Brain pericyte (primary cell): ENCODE measurements at places on chromosomes 1 and 21.

- no peak for DNase-seq
Measured at GRCh38 chr1:182781841-182782586, 7.6 kb upstream of the NPL start.

DNA sequence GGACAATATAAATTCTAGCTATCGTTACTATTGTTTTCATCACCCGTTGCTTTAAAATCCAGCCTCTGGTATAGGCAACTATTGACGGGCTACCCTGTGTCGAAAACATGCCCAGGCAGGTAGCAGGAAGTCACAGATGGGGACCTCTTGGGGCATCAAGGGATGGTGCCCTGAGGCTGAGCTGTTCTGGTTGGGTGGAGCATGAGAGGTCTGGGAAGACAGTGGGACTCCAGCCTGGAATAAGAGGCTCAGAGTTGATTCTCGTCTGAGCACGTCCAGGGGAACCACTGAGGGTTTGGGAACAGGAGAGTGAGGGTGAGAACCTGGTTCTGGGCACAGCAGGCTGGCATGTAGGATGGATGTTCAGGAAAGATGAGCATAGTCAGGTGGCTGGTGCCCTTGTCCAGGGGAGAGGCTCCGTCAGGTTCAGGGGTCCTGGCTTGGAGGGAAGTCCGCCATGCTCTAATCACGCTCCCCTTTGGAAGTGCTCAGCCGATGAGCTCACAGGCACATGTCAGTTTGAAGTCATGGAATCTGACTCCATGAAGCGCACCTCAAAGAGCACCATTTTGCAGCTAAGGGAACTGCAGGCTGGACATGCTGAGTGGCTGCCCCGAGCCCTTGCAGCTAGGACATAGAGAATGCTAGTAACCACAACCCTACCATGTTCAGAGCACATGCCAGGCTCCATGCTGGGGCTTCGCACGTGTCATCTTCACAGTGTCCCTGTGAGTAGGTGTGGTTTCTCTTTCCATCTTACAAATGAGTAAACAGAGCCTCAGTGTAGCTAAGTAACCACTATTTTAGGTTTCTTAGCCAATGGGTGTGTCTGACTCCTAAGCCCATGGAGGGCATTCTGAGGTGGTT, 21.0 kb downstream of the PCSK9 start:
- DNase-seq: no peak

DNA sequence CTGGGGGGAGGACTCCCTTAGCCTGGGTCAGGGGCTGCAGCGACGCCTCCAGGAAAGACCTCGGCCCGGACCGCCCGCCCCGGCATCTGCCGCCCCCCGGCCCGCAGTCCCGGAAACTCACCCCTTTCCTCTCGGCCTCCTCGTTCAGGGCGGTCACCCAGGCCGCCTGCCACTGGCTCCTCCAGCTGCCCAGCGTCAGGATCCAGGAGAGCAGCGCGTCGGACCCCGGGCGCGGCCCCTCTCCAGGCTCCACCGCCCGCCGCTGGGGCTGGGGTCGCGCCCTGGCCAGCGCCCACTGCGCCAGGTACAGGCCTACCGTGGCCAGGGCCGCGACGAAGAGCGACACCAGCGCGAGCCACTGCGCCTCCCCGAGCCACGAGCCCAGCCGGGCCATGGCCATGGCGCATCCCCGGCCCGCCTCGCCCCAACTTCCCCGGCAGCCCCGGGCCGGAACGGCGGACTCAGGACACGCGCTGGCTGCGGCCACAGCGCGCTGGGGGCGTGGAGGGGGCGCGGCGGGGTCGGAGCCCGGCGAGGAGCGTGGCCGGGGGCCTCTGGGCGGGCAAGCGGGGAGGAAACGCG, 478 bp downstream of the C2CD2 start:
- no peak for DNase-seq

DNA sequence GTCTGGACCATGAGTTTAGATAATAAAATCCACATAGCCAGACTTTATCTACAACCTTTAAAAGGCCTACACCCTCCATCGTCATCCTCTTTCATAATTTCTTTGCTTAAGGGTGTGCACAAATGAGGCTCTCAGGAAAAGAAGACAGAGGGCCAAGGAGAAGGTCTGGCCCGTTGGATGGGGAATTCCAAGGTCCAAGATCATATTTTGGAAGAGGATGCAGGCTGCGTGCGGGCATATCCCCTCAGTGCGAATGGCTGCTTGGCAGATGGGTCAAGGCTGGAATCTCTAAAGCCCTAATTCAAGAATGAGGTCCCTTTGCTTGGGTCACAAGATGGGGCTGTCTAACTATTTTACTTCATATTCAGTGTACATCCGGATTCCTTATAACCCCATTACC, 782.2 kb upstream of the NCAM2 start:
- DNase-seq: no peak

- DNase-seq: no peak
Measured at GRCh38 chr1:174850726-174851125, 149.0 kb upstream of the CACYBP start.

DNA sequence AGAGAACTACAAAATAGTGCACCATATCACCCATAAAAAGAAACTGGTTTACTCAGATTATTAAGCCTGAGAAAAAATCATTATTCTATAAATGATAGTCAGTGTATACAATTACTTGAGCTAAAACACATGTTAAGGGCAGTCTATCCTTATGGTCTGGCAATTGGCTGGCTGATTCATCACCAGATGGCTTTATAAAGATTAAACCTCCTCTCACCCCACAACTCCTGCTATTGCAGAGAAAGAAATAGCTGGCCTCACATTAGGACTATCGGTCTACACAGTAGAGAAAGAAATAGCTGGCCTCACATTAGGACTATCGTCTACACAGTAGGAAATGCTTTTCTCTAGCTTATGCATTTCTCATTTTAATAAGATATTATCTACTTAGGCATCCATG, 21.2 kb downstream of the CEP170 start:
- DNase-seq: no peak

DNA sequence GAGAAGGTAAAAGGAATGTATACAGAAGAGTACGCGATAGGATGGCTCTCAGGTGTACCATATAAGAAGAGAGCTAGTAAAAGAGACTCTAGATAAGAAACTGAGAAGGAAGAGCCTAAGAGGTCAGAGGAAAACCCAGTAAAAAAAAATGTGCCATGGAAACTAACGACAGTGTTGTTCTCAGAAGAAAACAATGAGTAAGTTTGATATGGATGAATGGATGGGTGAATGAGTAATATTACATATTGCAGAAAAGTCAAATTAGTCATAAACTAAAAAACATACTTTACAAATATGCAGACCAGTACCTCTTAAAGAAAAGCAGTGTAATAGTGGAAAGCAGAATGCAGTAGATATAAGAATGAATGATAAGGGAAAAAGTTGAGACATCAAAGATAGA, 316.2 kb downstream of the HMCN1 start:
- DNase-seq: no peak

- DNase-seq: no peak
Measured at GRCh38 chr1:12168451-12169160, 1.8 kb downstream of the TNFRSF1B start.

DNA sequence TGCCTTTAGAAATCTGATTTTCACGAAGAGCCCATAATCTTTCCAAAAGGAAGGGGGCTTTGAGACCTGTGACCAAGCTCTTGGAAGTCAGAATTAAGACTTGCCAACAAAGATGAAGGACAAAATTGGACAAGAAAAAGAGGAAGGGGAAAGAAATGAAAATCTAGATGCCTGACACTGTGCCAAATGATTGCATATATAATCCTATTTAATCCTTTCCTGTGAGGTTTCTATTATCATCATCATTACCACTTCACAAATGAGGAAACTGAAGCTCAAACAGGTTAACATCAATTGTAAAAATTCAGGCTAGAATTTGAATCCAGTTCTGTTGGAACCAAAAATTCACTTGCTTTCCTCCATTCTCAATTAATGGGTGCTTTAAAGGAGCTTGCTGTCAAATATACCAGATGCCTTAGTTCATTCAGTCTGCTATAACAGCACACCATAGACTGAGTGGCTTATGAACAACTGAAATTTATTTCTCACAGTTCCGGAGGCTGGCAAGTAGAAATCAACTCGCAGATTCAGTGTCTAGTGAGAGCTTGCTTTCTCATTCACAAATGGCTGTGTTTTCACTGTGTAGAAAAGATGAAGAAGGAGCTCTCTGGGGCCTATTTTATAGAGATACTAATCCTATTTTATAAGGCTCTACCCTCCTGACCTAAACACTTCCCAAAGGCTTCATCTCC, 197.5 kb upstream of the ST6GALNAC5 start:
- no peak for DNase-seq

GRCh38 chr1:116243333-116244054, 129.6 kb upstream of the ATP1A1 start:
- DNase-seq: no peak

DNA sequence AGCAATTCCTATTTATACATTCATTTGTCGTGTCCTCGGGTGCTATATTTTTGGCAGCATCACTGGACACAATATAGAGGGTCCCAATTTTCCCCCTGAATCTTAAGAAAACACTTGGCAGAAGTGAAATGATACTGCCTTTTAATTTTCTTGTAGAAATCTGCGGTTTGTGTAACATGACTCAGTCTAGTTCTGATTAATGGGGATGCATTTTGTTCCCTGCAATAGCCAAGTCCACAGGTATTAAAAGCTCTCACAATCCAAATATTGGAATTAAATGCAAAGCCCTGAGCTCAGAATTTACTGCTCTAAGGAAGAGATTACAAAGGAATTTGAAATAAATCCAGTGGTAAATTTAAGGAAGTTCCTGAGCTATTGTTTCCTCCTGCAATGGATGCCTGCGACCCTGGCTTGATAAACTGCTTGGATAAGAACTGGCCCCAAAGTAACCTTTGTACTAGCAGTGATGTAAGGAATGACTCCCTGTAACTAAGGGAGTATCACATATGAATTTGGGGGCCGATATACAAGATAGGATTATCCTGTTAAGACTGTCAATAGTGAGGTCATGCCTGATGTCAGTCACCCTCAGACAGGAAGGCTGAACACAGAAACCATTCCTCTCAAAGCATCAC, 349.7 kb upstream of the C1orf87 start:
- DNase-seq: no peak

DNA sequence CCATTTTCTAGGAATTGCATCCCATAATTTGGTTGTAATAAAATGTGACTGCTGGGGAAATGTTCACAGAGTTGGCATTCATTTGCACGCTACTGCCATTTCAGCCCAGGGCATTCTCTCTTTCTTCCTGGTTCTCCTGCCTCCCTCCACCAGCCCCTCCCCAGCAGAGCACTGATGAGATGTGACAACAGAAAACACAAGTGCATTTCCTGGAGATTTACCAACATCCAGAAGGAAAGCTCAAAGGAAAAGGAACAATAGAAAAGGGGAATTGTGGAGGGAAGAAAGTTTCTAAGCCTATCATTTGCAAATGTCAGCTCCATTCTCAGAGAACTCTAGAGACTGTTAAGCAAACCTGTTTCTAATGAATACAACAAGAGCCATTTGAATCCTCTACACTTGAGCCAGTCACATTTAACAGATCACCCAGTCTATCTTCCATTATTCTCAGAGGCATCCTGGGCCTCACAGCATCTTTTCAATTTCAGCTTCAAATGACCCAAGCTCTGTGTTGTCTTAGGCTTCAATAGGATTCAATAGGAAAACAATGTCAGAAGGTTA, 395.6 kb upstream of the PBX1 start:
- DNase-seq: no peak

GRCh38 chr1:19967808-19968207, 11.6 kb downstream of the PLA2G2A start:
- no peak for DNase-seq

DNA sequence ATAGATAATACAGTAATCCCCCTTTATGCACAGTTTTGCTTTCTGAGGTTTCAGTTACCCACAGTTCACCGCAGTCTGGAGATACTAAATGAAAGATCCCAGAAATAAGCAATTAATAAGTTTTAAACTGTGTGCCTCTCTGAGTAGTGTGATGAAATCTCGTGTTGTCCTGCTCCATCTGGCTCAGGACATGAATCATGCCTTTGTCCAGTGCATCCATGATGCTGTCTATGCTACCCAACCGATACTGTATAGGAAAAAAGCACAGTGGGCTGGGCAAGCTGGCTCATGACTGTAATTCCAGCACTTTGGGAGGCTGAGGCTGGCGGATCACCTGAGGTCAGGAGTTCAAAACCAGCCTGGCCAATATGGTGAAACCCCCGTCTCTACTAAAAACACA, 85.0 kb upstream of the SLC2A1 start:
- DNase-seq: no peak

- DNase-seq: no peak
Measured at GRCh38 chr1:29672416-29673227, 436.3 kb downstream of the PTPRU start.

DNA sequence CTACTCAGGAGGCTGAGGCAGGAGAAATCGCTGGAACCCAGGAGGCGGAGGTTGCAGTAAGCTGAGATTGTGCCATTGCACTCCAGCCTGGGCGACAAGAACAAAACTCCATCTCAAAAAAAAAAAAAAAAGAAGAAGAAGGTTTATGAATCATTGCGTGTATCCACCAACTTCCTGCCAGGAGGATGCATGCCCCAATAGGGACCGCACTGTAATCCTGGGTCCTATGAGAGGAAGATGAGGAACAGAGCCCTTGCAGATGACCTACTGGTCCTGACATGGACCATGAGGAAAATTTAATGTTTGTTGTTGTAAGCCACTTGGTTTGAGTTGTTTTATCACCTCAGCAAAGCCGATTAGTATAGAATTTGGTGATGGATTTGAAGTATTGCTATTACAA, 56.7 kb downstream of the PTGS2 start:
- no peak for DNase-seq

GRCh38 chr1:234213658-234214128, 159.6 kb upstream of the COA6 start:
- no peak for DNase-seq

- no peak for DNase-seq
Measured at GRCh38 chr1:15282810-15283474, 35.9 kb downstream of the FHAD1 start.

GRCh38 chr1:116289193-116289592, 83.9 kb upstream of the ATP1A1 start:
- no peak for DNase-seq

DNA sequence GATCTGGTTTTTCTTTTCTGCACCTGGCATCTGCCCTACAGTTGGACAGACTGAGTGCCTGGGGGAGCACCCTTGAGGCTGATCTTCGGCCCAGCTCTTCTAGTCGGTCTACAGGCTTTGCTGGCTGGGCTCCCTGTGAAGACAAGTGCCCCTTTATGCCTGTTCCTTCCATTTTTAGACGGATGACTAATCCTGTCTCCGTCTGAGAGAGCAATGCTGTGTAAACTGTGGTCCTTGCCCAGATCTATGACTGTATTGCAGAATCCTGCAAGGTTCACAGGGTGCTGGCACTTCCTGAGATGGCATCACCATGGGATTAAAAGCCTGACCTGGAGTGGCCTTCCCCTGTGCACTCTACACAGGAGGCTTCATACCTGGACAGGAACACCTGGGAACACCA, 47.6 kb upstream of the SAMD13 start:
- peak; percentile 66 for DNase-seq

- no peak for DNase-seq
Measured at GRCh38 chr1:6445062-6445763, 20.6 kb downstream of the ESPN start.

- no peak for DNase-seq
Measured at GRCh38 chr21:26850116-26850643, 5.0 kb upstream of the ADAMTS1 start.
